ENCODE measurements at places on chromosomes 6 and 20.
A peak's percentile ranks its signal among the peaks of the same experiment; 100 is the strongest.

GRCh38 chr6:154329350-154330170, 27.0 kb downstream of the IPCEF1 start:
- no peak for DNase-seq

DNA sequence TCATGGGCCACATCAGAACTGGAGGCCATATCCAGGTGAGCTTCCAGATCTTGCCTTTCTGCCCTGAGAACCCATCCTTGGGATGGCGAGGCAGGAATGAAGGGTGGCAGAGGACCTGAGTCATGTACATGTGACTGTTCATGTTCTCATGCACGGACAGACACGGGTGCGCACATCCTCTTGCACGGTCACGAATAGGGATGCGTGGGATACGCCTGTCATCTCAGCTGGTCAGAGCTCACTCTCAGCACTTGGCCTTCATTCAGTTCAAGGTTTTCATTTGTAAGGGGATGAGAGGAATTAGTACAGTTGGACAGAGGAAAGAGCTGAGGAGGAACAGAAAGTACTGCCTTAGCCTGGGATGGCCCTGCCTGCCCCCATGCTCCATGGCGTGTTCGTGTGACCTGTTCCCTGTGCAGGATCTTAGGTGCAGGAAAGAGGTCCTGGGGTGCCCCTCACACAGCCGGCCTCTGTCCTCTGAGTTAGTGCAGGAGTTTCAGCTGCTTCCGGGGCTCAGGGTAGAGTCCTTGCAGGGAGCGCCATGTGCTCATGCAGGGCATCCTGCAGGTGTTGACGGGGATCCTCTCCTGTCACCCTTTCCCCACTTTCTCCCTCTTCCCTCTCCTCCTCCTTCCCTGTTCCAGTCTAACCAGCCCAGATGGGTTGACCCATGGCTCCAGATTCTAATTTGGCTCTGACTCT, 173.4 kb downstream of the DTNBP1 start:
- no peak for DNase-seq

- no peak for DNase-seq
These were observed 76.6 kb upstream of the RBM24 start for GRCh38 chr6:17204533-17204932.

DNA sequence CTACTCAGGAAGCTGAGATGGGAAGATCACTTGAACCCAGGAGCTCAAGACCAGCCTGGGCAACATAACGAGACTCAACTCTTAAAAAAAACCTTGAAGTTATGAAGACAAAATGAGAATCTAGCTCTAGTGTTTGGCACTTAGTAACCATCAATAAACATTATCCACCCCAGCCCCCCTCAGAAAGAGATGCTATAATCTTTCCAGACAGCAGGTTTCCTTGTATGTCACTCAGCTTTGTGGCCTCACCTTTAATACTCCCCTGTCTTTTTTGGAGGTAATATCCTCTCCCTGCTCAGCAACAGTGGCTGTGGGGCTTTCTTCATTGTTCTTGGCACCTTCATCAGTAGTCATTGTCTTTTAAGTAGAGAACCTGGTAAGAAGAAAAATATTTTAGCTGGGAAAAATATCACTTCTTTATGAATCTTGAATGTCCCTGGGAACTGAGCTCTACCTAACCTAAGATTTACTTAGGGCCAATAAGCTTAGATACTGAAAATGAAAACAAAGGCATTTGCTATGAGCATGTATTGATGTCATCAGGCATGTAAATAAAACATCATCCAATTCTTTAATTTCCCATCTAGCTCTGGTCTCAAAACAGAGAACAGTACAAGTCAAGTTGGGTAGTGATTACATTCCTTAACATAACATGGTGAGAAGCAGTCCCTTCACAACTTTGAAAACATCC, 46.1 kb downstream of the FKBP5 start:
- no peak for DNase-seq

GRCh38 chr6:166387642-166388289, 5.0 kb upstream of the MPC1 start:
- DNase-seq, result no peak

DNA sequence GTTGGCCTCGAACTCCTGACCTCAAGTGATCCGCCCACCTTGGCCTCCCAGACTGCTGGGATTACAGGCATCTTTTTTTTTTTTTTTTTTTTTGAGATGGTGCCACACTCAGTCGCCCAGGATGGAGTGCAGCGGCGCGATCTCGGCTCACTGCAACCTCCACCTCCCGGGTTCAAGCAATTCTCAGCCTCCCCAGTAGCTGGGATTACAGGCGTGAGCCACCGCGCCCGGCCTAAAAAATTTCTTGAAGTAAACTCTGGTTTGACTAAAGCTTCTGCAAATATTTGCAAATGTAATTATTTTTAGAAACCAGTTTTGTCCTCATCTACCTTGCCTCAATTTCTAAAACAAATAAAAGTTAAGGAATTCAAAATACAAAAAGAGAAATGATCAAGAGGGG, 1.2 kb downstream of the IBTK start:
- DNase-seq, result no peak

DNA sequence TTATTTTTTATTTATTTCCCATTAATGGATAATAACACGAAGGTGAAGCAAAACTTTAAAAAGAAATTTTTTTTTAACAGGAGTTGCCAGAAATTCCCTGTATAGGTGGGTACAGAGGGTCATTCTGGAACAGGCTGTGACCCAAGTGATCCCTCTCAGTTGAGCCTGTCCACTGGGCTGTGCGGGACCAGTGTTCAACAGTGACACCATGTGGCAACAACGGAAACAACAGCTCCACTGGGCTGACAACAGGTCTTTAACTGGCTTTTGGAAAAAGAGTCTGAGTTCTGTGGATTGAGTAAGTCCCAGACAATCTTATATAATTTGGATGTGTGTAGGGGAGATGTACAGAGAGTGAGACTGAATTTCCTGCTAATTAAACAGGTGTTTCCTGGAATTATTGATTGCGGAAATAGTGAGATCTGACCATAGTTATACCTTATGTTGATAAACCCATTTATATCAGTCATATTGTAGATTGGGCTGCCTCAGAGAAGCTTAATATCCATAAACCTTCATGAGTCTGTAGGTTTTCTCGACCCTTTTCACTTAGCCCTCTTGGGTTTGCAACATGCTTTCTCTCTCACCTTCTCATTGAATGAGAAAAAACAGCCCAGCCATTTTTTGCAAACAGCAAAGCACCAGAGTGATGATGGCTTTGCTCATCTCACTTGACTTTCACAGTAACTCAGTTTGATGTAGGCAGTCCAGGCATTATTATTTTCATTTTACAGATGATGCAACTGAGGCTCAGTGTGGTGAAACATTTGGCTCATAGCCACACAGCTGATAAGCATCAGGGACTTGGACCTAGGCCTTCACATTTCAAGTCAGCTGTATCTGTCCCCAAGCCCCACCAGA, 17.5 kb downstream of the KIAA1755 start:
- DNase-seq, result no peak

DNA sequence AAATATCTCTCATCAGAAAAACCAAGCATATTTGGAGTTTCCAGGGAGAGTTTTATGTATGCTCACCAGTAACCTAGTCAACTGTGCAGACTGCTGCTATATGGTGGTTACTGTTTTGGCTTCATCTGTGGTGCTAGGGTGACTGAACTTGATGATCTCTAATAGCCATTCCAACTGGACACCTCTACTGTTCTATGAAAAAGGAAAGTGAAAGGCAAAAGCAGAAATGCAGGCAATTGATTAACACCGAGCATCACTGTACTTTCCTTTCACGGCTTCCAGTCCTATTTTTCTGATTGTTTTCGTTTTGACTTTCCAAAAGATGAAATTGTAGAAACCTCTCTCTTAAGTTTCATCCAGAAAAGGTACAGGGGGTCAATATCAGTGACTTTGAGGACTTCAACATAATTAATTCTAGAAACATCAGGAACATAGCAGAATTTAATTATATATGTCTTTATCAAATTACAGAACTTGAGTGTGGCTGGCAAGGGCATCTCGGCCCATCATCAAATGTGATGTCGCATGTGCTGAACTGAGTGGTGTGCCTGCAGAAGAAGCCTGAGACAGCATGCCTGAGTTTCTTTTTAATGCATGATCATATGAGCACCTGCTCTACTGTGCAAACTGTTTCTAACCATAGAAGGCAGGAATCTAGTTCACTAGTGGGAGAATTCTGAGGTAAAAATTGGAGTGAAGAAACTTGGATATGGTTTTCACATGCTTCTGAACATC, 464.3 kb upstream of the FLRT3 start:
- DNase-seq, result no peak

DNA sequence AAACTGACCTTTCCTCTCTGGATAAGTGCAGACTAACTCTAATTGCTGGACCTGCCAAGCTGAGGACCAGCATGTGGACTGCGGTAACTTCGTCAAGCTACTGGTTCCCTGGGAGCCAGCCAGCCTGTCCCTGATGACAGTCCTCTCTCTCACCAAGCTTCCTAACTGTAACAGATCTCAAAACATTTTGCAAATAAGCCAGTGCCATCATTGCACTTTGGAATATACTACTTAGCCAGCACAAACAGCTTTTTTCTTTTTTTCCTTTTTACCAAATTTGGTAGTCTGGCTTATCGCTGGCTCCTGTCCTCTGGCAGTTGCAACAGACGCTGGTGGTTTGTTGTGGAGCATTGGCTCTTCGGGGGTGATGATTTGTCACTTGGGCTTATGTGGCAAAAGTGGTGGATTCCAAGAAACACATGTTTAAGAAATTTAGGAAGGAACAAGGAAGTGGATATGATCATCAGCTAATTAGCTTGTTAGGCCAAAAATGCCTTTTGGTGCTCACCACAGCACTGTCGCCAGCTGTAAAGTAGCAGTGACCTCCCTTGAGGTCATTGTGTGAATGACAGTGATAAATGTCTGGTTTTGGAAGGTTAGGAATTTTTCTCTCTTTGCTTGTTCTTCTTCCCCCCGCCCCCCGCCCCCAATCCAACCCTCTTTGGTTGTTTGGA, 171.7 kb downstream of the CLIC5 start:
- DNase-seq, result no peak

GRCh38 chr6:2563635-2564034, 187.1 kb downstream of the MYLK4 start:
- DNase-seq, result no peak

- no peak for DNase-seq
These were observed 4.9 kb downstream of the PLCG1 start for GRCh38 chr20:41142245-41142644.

DNA sequence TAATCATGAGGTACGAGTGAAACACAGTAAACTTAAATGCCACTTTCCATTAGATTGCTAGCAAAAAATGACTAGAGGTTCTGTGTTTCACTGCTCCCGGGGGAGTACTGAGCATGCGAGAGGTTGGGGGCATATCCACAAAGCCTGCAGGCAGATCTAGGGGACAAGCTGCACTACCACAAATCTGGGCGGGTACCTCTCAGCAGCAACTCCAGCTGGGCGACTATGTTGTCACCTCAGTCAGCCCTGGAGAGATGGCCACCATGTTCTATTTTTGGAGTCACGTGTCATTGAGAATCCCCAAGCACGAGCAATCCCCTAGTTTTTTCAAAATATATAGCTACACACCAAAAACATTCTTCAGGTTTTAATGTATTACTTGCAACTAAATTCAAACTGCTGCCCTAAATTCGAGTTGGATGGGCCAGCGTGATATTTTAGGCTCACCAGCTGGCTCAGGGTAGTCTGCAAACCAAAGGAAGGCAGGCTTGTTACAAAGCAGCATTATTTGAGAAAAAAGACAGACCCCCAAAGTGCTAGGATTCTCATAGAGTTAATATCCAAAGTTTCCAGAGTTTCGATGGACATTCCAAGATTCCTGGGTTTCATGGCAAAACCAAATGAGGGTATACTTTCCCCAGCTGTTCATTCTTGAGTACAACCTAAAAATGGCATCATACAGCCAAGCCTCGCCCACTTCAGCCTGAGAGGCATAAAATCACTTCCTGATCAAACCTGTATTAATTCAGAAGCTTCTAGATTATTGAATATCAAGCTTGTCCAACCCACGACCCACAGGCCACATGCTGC, 24.1 kb upstream of the MYLIP start:
- DNase-seq, result no peak

GRCh38 chr6:136763255-136763654, 29.0 kb downstream of the MAP3K5 start:
- DNase-seq, result no peak

- no peak for DNase-seq
These were observed 130.5 kb downstream of the WDR27 start for GRCh38 chr6:169571123-169571962.

- no peak for DNase-seq
These were observed 558.2 kb upstream of the JAG1 start for GRCh38 chr20:11231742-11232648.

- peak; percentile 7 for DNase-seq
These were observed 26.1 kb downstream of the SCP2D1 start for GRCh38 chr20:18839507-18840247.
